ENCODE measurements at places on chromosomes 2 and 18. TPM values are rescaled to one million over a fixed set of nuclear protein-coding genes. Genes with fewer than 3 reads are reported as not detected.

GRCh38 chr18:63949068-63949737 is at the start of gene HMSD:
HMSD (plus strand) TSS chr18:63949301; CDS start chr18:63953456, 4,155 bp downstream.
- no peaks in the 10 kb centered on the region for H3K36me3 ChIP-seq
- no peak within 1 kb of the TSS for H3K27ac ChIP-seq
- no peaks in the 10 kb centered on the region for H3K27me3 ChIP-seq
- H3K4me3 ChIP-seq, result peak within 1 kb of the TSS; percentile 54
- peaks cover 15% of the 10 kb centered on the region for H3K4me1 ChIP-seq

GRCh38 chr2:221680548-221680947 is 108.4 kb upstream of the EPHA4 start:
- H3K4me1 ChIP-seq, result no peaks in the 10 kb centered on the region
- no peak overlapping the region for H3K4me3 ChIP-seq
- DNase-seq, result no peak
- H3K27ac ChIP-seq, result no peak overlapping the region
- no peaks in the 10 kb centered on the region for H3K27me3 ChIP-seq

- 0 out of 2 replicates have a peak, but pooled peaks cover 2% of the 10 kb centered on the region for H3K36me3 ChIP-seq
- no peak overlapping the region for H3K4me3 ChIP-seq
- DNase-seq, result no peak
- H3K27me3 ChIP-seq, result no peaks in the 10 kb centered on the region
- peak overlapping the region; percentile 10 for H3K27ac ChIP-seq
- H3K4me1 ChIP-seq, result peaks cover 91% of the 10 kb centered on the region
Measured at GRCh38 chr2:219724628-219725027, 97.2 kb downstream of the SLC4A3 start.

The LRRC30 gene
- total RNA-seq, result not detected

DNA sequence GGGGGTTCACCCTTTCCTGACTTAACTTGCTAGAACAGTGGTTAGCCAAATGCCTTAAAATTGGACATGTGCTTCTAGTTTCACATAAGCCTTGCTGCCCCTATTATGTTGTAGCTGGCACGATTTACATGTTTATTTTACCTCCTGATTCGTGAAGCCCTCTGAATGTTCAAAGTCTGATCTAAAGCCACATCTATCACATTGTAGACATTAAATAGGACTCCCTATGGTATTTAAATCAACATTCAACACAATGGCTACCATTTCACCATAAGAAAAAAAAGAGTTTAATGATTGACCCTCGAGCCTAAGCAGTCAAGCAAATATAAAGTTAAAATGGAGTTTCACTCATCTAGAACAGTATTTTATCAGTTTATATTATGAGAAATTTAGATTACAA is 151.5 kb downstream of the GULP1 start:
- H3K27me3 ChIP-seq, result no peaks in the 10 kb centered on the region
- no peak for DNase-seq
- no peaks in the 10 kb centered on the region for H3K4me1 ChIP-seq
- H3K27ac ChIP-seq, result no peak overlapping the region
- no peak overlapping the region for H3K4me3 ChIP-seq

Data from HCT116 (cell line).